ENCODE measurements at places on chromosomes 6 and 20. TPM values are rescaled to one million over a fixed set of nuclear protein-coding genes. Genes with fewer than 3 reads are reported as not detected.
A peak's percentile ranks its signal among the peaks of the same experiment; 100 is the strongest.

Gene SNX3
- total RNA-seq = 97.4 TPM

GRCh38 chr20:33127422-33128097 is 40.4 kb upstream of the BPIFA2 start:
- no peak for DNase-seq
- H3K4me3 ChIP-seq = no peak overlapping the region
- H3K36me3 ChIP-seq = no peaks in the 10 kb centered on the region
- H3K27ac ChIP-seq = no peak overlapping the region
- H3K4me1 ChIP-seq = no peaks in the 10 kb centered on the region

Gene RPS10
- 3,777 TPM for total RNA-seq

Gene HUS1B
- total RNA-seq = 3.6 TPM

DNA sequence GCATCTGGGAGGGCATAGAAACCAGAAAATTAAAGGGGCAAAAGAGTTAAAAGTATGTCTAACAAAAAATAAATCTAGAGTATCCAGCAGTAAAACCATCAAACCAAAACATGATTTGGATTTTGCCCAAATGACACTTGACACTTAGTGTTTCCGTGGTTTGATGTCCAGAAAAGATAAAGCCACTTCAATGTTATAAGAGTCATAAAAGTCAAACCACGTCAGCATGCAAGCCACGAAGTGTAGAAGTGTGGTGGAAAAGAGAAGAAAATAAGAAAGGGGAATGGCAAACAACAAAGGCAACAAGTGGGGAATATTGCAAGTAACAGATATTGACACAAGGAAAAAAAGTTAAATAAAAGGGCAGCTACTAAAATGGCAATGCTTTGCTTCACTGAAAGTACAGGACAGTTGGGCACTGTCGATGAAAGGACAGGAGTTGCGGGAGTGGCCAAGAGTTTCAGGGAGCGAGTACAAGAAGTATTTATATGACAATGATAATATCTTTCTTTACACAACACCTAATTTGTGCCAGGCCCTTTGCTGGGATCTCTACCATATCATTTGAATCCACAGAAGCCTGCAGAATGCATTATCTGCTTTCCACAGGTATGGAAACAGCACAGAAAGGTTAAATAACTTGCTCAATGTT is 6.3 kb upstream of the HDDC2 start:
- peaks cover 3% of the 10 kb centered on the region for H3K4me1 ChIP-seq
- H3K27me3 ChIP-seq = no peaks in the 10 kb centered on the region
- H3K27ac ChIP-seq = no peak overlapping the region

Gene DNMT3B
- 3.0 TPM for total RNA-seq

DNA sequence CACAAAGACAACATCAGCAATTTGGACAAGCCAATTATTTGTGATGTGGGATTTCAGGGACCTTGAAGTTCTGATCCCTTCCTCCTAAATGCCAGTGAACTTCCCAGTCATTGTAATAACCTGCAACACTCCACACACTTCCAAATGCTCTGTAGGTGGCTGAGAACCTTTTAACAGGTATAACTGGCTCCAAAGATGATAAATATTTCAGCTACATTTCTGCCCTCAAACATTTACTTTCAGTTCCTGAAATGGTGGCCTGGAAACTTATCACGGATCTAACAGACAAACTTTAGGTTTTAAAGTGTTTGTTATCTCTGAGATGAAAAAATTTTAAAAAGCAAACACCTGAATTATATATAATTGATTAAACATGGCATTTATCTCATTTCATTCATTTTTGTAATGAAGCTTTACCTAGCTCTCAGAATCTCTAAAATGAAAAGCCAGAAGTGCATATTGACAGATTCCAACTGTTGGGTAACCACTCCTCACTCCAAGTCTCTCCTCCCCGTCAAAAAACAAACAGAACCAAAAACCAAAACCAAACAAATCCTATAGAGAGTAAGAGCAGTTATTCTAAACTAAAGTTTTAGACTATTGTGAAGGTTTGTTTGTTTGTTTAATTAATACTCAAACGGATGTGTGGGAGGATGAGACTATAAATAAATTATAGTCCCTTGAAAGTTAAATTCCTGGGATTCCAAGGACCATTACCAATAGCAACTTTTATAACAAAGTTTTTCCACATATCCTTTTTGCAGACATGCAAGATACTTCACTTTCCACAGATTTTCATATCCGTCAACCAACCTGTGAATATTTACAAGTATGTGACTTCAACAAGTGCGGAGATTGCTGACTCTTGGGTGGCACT is 12.4 kb upstream of the KIAA0408 start:
- DNase-seq = no peak
- H3K4me1 ChIP-seq = no peaks in the 10 kb centered on the region
- H3K36me3 ChIP-seq = no peaks in the 10 kb centered on the region
- no peaks in the 10 kb centered on the region for H3K27me3 ChIP-seq

- no peaks in the 10 kb centered on the region for H3K36me3 ChIP-seq
- H3K4me3 ChIP-seq = no peak overlapping the region
- no peak overlapping the region for H3K27ac ChIP-seq
- DNase-seq = no peak
- peaks cover 26% of the 10 kb centered on the region for H3K4me1 ChIP-seq
These were observed 28.0 kb upstream of the TULP4 start for GRCh38 chr6:158284007-158284875.

Gene TLDC2
- not detected for total RNA-seq

Gene DST
- total RNA-seq = 1,048 TPM

Gene MCHR2
- total RNA-seq = not detected

Gene TRAPPC3L
- total RNA-seq = not detected

Gene OPN5
- total RNA-seq = not detected

GRCh38 chr6:157610451-157610999 is 212.5 kb upstream of the SNX9 start:
- no peaks in the 10 kb centered on the region for H3K27me3 ChIP-seq
- no peaks in the 10 kb centered on the region for H3K4me1 ChIP-seq
- no peak for DNase-seq

- DNase-seq = peak; percentile 79
- H3K4me1 ChIP-seq = peaks cover 28% of the 10 kb centered on the region
- peaks cover 68% of the 10 kb centered on the region for H3K36me3 ChIP-seq
- no peak overlapping the region for H3K4me3 ChIP-seq
- no peaks in the 10 kb centered on the region for H3K27me3 ChIP-seq
These were observed 13.8 kb downstream of the UCKL1 start for GRCh38 chr20:63942250-63942951.

GRCh38 chr6:117518870-117519269 is 36.4 kb downstream of the DCBLD1 start:
- no peaks in the 10 kb centered on the region for H3K27me3 ChIP-seq
- no peak overlapping the region for H3K4me3 ChIP-seq
- no peaks in the 10 kb centered on the region for H3K4me1 ChIP-seq
- DNase-seq = no peak
- no peak overlapping the region for H3K27ac ChIP-seq
- no peaks in the 10 kb centered on the region for H3K36me3 ChIP-seq

DNA sequence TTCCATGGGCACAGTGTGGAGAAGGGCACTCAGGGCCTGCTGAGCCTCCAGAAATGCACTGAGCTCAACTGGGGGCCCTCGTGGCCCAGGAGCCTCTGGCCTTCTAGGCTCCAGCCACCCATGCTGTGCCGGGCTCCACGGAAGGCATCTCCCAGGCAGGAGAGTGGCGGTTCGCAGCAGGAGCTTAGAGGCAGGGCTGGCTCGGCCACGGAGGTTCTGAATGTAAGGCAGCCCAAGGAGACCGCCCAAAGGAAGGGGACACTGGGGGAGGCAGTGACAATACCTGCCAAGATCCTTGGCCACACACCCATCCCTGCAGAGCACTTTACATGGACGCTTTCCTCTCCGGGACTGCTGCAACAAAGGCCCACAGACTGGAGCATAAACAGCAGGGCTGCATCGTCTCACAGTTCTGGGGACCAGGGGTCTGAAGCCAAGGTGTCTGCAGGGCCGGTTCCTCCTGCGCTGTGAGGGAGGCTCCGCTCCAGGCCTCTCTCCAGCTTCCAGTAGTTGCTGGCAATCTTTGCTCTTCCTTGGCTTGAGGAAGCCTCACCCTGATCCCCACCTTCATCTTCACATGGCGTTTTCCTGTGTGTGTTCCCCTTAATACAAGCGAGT is 128.2 kb upstream of the CDH4 start:
- no peaks in the 10 kb centered on the region for H3K36me3 ChIP-seq

DNA sequence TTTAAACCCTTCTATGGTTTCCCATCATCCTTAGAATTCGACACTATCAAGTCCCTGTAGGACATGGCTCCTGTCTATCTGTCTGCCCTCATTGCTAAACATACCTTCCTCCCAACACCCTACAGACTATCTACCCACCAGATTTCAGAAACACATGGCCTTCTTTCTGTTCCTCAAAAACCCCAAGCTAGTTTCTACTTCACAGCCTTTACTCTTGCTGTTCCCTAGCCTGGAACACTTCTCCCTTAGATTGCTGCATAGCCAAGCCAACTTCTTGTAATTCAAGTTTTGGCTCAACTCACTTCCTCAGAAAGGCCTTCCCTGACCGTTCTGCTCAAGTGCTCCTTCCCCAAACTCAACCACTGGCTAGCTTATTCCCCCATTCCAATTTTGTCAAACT is 156.2 kb downstream of the BTBD9 start:
- H3K4me1 ChIP-seq = no peaks in the 10 kb centered on the region
- DNase-seq = no peak
- no peaks in the 10 kb centered on the region for H3K27me3 ChIP-seq
- H3K36me3 ChIP-seq = no peaks in the 10 kb centered on the region
- no peak overlapping the region for H3K27ac ChIP-seq
- H3K4me3 ChIP-seq = no peak overlapping the region

Gene OR2H1
- not detected for total RNA-seq

GRCh38 chr6:44072452-44072958 is 54.7 kb downstream of the MRPL14 start:
- no peaks in the 10 kb centered on the region for H3K36me3 ChIP-seq
- H3K4me1 ChIP-seq = peaks cover 63% of the 10 kb centered on the region
- H3K27me3 ChIP-seq = no peaks in the 10 kb centered on the region

- no peak overlapping the region for H3K4me3 ChIP-seq
- no peak for DNase-seq
- no peaks in the 10 kb centered on the region for H3K27me3 ChIP-seq
- no peak overlapping the region for H3K27ac ChIP-seq
These were observed 52.5 kb upstream of the SLC22A23 start for GRCh38 chr6:3509336-3509735.

Gene BTN1A1
- total RNA-seq = not detected

DNA sequence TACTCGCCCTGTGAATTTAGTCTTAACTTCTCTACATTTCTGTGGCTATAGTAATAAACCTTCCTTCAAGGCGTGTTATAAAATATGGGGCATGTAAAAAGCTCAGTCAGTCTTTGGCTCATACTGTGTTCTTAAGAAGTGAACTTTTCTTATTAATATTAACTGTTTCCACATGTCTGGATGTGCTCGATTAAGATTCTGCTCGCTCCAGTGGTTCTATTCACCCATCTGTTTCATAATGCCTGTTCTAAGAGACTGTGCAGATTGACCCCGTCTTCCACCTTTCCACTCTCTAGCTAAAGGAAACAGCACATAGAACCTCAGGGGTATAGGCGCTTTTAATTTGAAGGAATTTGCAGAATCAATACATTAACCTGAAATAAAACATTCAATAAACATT is 99.9 kb downstream of the L3MBTL3 start:
- no peaks in the 10 kb centered on the region for H3K36me3 ChIP-seq
- no peak for DNase-seq
- no peak overlapping the region for H3K4me3 ChIP-seq
- no peaks in the 10 kb centered on the region for H3K27me3 ChIP-seq
- H3K4me1 ChIP-seq = no peaks in the 10 kb centered on the region
- no peak overlapping the region for H3K27ac ChIP-seq

DNA sequence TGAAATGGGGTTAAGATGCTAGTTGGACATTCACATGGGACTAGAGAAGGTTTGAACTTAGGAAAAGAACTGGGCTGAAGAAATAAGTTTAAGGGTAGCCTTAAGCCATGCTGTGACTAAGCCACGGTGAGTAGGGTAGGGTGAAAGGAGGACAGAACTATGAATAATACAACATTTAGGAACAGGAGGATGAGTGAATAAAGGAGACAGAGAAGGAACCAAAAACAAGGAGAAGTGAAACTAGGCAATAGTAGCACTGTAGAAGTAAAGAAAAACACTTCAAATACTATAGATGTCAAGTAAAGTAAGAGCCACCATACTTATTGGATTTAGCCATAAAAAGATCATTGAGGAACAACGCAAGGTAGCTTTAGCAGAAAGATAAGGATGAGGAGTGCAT is 111.2 kb downstream of the KCNQ5 start:
- H3K27ac ChIP-seq = no peak overlapping the region
- no peaks in the 10 kb centered on the region for H3K4me1 ChIP-seq
- DNase-seq = no peak
- no peak overlapping the region for H3K4me3 ChIP-seq
- no peaks in the 10 kb centered on the region for H3K36me3 ChIP-seq

GRCh38 chr6:35808688-35809087 is 3.5 kb downstream of the LHFPL5 start:
- peaks cover 26% of the 10 kb centered on the region for H3K27me3 ChIP-seq
- no peak for DNase-seq
- H3K4me1 ChIP-seq = peaks cover 10% of the 10 kb centered on the region
- no peaks in the 10 kb centered on the region for H3K36me3 ChIP-seq

Data from suprapubic skin (tissue), 4 donors.